ENCODE measurements at places on chromosomes 6 and 20.

DNA sequence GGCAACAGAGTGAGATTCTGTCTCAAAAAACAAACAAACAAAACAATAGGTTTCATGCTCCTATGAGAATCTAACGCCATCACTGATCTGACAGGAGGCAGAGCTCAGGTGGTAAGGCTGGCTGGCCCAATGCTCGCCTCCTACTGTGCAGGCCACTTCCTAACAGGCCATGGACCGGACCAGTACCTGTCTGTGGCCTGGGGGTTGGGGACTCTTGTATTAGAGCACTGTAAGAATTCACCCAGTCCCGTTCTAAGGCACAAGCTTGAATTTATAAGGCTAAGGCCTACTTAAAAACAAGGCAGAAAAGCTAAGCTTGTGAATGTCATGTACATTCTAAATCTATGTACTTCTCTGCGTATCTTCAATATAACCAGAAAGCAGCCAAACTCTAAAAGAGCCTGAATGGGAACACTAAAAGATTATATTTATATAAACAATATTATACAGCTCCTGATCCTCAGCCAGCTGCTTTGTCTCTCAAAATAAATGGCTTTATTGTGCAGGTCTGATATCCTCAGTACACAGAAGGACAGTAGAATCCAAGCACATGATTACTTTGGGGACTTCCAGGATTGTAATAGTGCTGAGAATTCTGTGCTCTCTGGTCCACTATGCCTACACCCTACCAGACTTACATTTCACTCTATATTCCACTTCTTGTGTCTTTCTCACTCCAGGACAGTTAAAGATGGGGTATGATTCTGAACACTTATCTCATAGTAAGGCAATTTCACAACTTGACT is 64.5 kb upstream of the DST start:
- DNase-seq = no peak

- peak; percentile 64 for DNase-seq
Observed at GRCh38 chr6:137728386-137729349, 138.4 kb upstream of the TNFAIP3 start.

- DNase-seq = no peak
Observed at GRCh38 chr6:43833223-43833995, 63.4 kb downstream of the VEGFA start.

DNA sequence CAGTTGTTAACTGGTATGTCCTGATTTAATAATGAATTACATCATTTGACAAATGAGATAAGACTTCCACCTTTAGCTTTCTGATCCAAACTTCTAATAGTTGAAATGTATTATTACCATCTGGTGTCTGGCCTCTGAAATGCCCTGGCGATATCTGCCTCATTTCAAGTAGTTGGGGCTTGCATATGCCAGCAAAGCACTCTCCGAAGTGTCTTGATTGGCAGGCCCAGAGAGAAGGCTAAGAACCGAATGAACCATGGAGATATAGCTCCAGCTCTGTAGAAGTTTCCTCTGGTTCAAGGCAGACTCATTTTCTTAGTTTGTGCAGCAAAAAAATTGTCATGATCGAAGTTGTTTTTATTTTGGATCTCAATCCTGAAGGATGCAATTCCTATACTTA is 13.4 kb upstream of the HIVEP2 start:
- no peak for DNase-seq

DNA sequence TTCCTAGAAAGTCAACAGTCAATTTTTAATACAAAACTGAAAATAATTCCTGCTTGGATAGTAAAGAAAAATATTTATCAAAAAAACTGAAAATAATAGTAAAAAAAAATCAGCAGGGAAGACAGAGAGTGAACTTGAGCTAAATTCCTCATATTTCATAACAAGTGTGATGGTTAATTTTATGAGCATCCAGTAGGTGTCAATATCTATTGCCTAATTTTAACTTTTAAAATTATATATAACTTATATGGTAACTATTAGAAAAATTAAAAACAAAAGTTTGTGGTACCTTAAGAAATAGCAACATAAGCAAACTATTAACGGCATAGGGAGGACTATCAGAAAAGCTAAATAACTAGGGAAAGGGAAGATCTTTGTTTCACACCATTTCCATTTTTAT is 2.1 kb downstream of the EPM2A start:
- DNase-seq = no peak

DNA sequence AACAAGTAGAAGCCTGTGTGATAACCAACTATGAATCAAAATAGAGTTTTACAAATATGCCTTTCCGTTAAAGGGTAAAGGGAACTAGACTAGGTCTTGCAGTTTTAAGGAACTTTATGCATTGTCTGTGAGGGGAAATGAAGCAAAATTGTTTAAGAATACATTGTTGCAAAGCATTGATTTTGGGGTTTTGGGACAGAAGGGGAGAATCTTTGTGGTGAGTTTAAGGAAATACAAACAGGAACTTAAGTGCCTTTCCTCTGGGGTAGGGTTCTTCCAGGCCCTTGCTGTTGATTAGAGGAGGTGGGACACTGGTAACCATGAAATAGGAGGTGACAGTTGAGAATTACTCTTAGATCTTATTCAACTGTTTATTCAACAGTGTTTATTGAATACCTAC is 4.7 kb downstream of the MAPK14 start:
- no peak for DNase-seq

DNA sequence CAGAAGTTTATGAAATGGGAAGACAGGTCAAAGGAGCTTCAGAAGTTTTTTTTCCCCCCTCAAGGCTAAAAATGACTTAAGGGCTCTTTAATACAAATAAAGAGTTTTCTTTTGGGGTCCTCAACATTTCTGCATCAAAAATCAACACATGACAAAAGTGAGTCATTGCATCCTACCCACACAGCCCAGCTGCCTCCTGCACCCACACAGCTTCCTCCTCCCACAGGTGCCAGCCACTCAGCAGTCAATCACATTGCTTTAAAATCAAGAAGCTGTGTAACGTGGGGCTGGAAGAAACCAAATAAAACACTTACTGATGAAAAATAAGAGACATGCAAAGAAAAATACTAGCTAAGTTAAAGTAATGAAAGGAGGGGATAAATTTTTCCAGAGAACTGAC is 68.5 kb downstream of the MAP3K5 start:
- DNase-seq = peak; percentile 91

DNA sequence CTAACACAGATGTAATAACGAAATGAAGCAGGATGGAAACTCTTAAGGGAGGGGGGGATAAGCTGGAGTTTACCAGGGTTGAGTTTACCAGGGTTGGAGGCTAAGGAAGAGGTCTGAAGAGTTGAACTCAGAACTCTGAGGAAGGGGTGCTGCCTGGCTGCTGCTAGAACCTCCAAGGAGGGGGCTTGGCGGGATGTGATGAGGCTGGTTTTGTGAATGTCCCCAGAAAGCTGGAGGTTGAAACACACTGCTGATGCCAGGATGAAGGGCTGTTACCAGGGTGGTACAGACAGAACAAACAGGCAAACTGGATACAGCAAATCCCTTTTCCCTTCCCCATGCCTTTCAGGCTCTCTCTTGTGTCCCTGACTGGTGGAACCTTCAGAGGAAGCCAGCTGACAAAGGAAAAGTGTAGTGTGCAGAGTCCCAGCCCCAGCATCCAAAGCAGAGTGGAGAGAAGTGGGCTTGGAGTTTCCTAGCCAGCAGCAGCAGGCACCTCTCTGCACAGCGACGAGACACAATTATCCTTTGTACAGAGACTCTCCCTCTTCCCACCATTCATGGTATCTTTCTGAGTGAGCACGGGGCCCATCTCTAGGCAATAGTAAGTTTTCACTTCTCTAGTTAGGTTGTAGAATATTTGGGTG is 23.7 kb downstream of the UBE2V1 start:
- no peak for DNase-seq

GRCh38 chr6:156154896-156155295 is 622.3 kb upstream of the ARID1B start:
- no peak for DNase-seq

- peak; percentile 32 for DNase-seq
Observed at GRCh38 chr6:106746652-106747051, 117.3 kb downstream of the QRSL1 start.

DNA sequence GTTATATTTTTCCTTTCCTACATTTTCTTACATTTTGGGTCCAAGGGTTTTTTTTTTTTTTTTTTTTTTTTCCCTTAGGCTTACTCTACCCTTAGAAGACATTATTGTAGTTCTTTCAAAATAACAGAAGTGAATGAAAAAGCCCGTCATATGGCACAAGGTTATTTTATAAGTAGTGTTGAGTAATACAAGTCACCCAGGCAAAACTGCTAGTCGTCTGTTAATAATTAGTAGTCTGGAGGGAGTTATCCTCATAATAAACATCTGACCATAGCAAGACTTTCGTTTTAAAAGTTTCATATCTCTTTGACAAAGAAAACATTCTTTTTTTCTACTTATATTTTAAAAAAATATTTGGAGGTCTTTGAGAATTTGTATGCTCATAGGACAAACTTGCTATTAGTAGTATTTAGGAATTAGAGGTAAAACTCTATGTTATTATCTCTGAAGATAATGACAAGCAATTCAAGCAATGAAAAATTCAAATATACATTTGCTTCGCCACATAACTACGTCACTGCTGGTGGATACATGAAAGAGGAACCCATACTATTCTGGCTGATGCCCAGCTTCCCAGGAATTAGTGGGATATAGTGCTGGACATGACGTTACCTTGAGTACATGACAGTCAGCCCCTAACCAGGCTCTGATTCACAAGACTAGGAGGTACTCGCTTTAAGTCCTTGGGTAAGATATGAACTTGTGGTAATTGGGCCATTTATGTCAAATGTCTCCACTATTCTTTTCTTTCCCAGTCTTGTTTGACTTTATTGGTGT is 532.8 kb downstream of the GRIK2 start:
- no peak for DNase-seq

- no peak for DNase-seq
Observed at GRCh38 chr6:102759415-102759814, 1365.9 kb downstream of the GRIK2 start.

DNA sequence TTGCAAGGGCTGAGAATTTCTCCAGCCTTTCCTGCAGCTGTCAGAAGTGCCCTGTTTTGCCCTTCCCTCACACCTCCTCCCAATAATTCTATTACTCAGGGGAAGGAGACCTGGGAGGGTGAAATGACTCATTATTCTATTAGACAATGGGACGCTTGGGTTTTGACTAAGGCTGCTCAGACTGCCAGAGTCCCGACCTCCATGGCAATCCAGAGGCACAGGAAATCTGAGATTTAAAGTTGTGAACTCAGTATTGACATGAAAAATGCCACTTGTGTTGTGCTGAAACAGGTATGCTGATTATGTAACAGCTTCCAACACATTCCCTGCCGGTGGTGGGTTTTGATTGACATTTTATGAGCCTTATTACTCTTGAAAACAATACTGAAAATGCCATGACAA is 625.9 kb upstream of the FLRT3 start:
- peak; percentile 25 for DNase-seq

DNA sequence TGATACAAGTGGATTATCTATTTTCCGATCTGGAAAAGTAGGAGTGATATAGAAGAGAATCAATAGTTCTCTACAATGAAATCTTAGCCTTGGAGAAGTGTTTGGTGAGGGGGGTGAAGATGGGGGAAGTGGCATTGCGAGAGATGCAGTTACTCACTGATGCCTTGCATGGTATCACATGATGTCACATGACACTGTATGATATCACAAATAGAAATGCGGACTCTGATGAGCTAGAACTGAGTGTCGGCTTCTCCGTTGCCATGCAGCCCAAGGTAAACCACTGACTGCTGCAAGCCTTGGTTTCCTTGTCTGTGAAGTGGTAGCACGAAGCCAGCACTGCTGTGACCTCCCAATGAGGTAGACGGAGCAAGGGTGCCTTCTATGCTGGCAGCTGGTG is 403.3 kb upstream of the AGPAT4 start:
- no peak for DNase-seq

DNA sequence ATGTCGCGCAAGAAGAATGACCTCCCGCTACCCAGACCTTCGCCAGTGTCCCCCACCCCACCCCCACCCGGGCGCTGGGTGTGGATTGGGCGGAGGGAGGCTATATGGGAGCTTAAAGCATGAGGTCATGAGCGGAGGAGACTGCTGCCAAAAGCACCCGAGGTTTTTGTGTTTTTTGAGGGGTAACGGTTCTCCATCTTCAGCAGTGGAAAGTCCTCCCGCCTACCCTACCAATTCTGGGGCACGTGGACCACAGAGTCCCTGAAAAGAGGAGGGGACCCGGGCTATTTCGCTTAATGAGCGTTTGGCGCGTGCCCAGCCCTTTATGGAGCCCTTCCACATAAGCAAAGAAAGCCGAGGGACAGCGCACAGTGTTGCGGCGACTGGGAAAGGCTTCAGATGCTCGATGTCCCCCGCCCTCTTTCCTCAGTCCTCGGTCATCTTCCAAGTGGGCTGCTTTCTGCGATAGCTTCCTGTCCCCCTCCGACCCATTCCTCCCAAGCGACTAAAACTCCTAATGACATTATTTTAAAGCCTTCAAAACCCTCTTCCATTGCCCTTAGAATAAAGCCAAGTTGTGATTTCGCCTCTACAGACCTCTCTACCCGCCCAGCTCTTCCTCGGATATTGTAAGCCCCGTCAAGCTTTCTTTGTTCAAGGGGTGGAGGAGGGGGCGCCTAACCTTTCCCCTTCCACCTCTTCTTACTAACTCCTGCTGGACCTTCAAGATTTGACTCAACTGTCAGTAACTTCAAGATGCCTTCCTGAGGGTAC is 2.1 kb upstream of the TRERF1 start:
- no peak for DNase-seq

DNA sequence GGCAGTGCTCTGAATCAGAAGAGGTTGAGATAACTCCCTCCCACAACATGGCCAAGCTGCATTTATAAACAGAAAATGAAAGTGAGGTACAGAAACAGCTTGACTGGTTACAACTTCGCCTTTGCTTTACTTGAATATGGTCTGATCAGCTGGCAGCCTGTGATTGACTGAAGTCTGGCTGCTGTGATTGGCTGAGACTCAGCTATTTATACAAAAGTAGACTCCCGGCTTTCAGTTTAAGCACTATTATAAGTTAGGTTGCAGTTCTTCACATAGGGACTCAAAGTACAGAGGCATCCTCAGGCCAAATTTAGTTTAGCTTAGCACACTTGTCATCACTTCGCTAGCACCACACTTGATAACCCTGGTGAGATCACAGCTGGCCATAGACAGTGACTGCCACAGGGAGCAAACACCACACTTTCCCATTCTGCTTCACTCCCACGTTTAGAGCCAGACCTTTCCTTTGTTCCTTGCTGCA is 362.6 kb downstream of the EPM2A start:
- DNase-seq = no peak

DNA sequence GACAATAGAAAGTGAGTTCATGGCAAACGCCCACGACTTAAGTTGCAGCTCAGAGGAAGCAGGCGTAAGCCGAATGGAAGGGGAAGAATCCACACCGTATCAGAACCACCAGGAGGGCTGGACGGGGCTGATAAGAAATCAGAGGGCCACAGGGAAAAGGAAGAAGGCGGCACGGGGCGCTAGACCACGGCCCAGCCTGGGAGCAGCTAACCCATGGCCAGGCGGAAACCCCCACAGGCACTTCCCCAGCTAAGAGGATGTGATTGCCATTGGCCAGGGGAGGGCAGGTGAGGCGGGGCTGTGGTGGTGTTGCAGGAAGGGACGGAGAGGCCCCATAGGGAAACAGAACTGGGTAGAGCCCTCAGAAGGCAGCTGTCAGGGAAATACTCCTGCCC is 174.0 kb upstream of the AFDN start:
- no peak for DNase-seq

- no peak for DNase-seq
Observed at GRCh38 chr20:19911810-19912382, 105.3 kb upstream of the NAA20 start.

All from SJCRH30 (cell line).